ENCODE measurements at places on chromosomes 13 and 19. TPM values are rescaled to one million over a fixed set of nuclear protein-coding genes. Genes with fewer than 3 reads are reported as not detected.

AP1M2 gene
- total RNA-seq, result not detected

KLK12 gene
- not detected for total RNA-seq

ATCAY gene
- total RNA-seq, result not detected

IRGQ gene
- total RNA-seq, result 11.8 TPM

FXYD1 gene
- total RNA-seq, result 0.44 TPM

YJEFN3 gene
- total RNA-seq, result 0.33 TPM

WIZ gene
- total RNA-seq, result 15.3 TPM

FCAR gene
- not detected for total RNA-seq

FBXO27 gene
- total RNA-seq, result 0.58 TPM

ZNF626 gene
- 14.7 TPM for total RNA-seq

PPAN gene
- 26.0 TPM for total RNA-seq

DLEU7 gene
- total RNA-seq, result not detected

NLRP9 gene
- not detected for total RNA-seq

CRLF1 gene
- total RNA-seq, result 9.5 TPM

NKPD1 gene
- under 0.01 TPM for total RNA-seq

LGALS14 gene
- total RNA-seq, result not detected

TMEM86B gene
- 2.3 TPM for total RNA-seq

DAND5 gene
- total RNA-seq, result not detected

MYH14 gene
- total RNA-seq, result not detected

FBXL3 gene
- total RNA-seq, result 70.5 TPM

PLEKHA4 gene
- total RNA-seq, result 33.5 TPM

TRPC4 gene
- total RNA-seq, result 0.15 TPM

SMIM24 gene
- total RNA-seq, result not detected

FGF22 gene
- total RNA-seq, result not detected

MISP gene
- under 0.01 TPM for total RNA-seq

FFAR3 gene
- total RNA-seq, result not detected

SLC8A2 gene
- total RNA-seq, result not detected

PLVAP gene
- not detected for total RNA-seq

VSTM1 gene
- total RNA-seq, result not detected

NPHS1 gene
- not detected for total RNA-seq

FGF14 gene
- total RNA-seq, result 0.17 TPM

URI1 gene
- 62.4 TPM for total RNA-seq

IGFL1 gene
- not detected for total RNA-seq

MYO16 gene
- 0.29 TPM for total RNA-seq

ZNF225 gene
- total RNA-seq, result 6.1 TPM

RFPL4A gene
- total RNA-seq, result not detected

PALM3 gene
- total RNA-seq, result 0.99 TPM

TGFB1 gene
- total RNA-seq, result 12.1 TPM

C19orf73 gene
- total RNA-seq, result 0.99 TPM

WDR87 gene
- under 0.01 TPM for total RNA-seq

C5AR2 gene
- total RNA-seq, result not detected

MUC16 gene
- total RNA-seq, result not detected

OR7A5 gene
- not detected for total RNA-seq

SSC5D gene
- total RNA-seq, result 14.4 TPM

PSG7 gene
- 0.44 TPM for total RNA-seq

CHAMP1 gene
- total RNA-seq, result 13.9 TPM

EPSTI1 gene
- total RNA-seq, result 8.1 TPM

All from smooth muscle cell of trachea (primary cell).